Epithelial cell of proximal tubule (primary cell): ENCODE measurements at places on chromosomes 5 and 9. TPM values are rescaled to one million over a fixed set of nuclear protein-coding genes. Genes with fewer than 3 reads are reported as not detected.

Gene RASEF
- 11.6 and 12.2 TPM in 2 replicates for total RNA-seq

Gene TSLP
- 0.07 and 0.46 TPM in 2 replicates for total RNA-seq

Gene PCDHGA5
- total RNA-seq: 0.14 and 0.63 TPM in 2 replicates

Gene STING1
- 17.0 and 18.9 TPM in 2 replicates for total RNA-seq

Gene NUTM2G
- total RNA-seq: not detected in 2 replicates

Gene IFNA2
- not detected in 2 replicates for total RNA-seq

Gene PCDHGA12
- 1.8 and 1.9 TPM in 2 replicates for total RNA-seq

Gene LRRTM2
- total RNA-seq: under 0.01 TPM in 1 of 2 replicates, not detected in the other

Gene NR2F1-AS1
- total RNA-seq: 1.2 and 1.6 TPM in 2 replicates

Gene HAVCR1
- total RNA-seq: 11.4 and 25.8 TPM in 2 replicates

Gene NEUROG1
- total RNA-seq: not detected in 2 replicates

Gene C5
- 0.52 and 0.65 TPM in 2 replicates for total RNA-seq

Gene ARL14EPL
- total RNA-seq: 0.17 TPM in 1 of 2 replicates, not detected in the other

Gene WDR31
- 0.14 and 0.35 TPM in 2 replicates for total RNA-seq

Gene IL4
- not detected in 2 replicates for total RNA-seq

Gene PTPRD
- 3.2 and 5.6 TPM in 2 replicates for total RNA-seq
